WTC11 (cell line): ENCODE measurements at places on chromosomes 7 and 10. TPM values are rescaled to one million over a fixed set of nuclear protein-coding genes. Genes with fewer than 3 reads are reported as not detected.

DNA sequence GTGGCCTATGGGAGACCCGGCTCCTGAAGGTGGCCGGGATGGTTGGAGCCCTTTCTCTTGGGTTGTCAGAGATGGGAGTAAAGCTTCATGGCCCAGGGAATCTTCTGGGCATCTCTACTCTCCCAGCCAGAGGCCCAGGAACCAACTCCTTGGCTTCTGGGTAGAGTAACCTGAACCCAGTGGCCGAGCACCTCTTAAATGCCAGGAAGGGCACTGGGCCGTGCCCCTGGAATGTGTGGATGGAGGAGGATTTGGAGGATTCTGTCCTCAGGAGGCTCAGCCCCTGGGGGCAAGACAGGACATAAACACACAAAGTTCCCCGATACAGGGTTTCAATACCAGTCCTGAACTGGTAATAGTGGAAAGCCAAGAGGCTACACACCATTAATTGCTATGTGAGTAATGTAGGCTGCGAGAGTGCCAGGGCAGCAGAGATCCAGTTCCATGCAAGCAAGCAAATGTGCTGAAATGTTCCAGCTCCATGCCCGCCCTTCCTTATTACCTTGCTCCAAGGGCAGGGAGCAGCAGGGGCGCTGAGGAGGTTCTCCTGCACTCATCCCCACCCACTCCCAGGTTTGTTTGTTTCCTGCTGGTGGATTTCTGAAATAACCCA, 1.2 kb downstream of the PALD1 start:
- H3K4me3 ChIP-seq: peak overlapping the region; percentile 78
- H3K36me3 ChIP-seq: no peaks in the 10 kb centered on the region
- H3K4me1 ChIP-seq: peaks cover 45% of the 10 kb centered on the region
- no peak for DNase-seq

DNA sequence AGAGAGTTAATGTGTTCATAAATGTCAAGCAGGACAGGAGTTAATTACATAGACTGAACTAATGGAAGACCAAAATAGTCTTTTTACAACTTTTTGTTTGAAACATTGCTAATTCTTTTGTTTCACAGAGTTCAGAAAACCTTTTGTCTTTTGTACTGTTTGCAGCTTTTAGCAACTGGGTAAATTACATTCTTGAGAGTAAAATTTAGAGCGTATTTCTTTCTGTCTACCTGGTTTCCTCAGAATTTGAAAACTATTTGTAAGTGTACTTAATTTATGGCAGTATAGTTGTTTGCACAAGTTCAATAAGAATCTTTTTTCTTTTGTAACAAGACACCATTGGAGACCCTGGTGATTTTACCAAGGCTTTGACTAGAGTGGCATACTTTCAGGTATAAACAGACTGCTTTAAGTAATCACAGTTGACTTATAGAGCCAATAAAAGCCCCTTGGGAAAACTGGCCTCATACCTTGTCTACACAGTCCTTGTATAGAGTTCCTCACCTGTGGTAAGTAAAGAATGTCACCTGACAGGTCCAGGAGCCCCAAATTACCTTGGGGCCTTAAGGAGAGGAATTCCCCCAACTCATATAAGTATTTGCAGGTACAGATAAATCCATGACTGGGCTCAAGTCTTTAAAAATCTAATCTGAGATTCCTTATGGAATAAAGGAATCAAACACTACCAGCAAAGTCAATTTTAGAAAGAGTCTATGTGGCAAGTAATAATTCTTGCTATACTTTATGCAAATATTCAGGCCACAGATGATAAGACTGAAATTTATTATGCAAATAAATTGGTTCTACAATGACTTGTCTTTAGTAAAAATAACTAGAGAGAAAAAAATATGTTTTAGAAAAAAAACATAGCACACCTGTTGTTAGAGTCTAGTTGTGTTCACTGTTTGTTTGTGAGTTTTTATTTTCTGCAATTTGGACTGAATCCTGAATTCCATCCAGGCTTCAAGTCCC, 23.6 kb upstream of the CREB3L2 start:
- H3K4me3 ChIP-seq: no peak overlapping the region
- H3K27me3 ChIP-seq: no peaks in the 10 kb centered on the region
- DNase-seq: no peak
- H3K27ac ChIP-seq: no peak overlapping the region
- peaks cover 45% of the 10 kb centered on the region for H3K4me1 ChIP-seq

GRCh38 chr7:98802088-98802780, 67.6 kb downstream of the TMEM130 start:
- H3K4me1 ChIP-seq: no peaks in the 10 kb centered on the region
- no peak overlapping the region for H3K27ac ChIP-seq
- no peak overlapping the region for H3K4me3 ChIP-seq
- peaks cover 6% of the 10 kb centered on the region for H3K36me3 ChIP-seq
- H3K27me3 ChIP-seq: no peaks in the 10 kb centered on the region

DNA sequence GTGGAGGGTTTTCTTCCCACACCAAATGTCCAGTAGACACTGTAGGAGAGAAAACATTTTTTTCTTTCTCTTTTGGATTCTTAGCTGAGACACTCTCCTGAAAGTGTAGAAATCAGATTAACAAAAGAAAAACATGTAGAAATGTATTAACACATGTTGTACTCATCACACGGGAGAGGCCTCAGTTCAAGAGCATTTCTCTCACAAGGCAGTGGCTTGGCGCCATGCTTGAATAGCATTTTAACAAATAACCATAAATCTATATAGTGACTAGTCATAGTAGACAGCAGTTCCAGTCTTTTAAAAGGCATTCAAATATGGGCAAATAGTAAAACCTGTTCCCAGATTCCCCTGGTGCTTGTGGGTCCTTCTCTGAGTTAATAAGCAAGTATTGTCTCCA, 38.3 kb upstream of the GHITM start:
- no peak overlapping the region for H3K4me3 ChIP-seq
- no peak overlapping the region for H3K27ac ChIP-seq
- no peaks in the 10 kb centered on the region for H3K36me3 ChIP-seq
- DNase-seq: no peak

DNA sequence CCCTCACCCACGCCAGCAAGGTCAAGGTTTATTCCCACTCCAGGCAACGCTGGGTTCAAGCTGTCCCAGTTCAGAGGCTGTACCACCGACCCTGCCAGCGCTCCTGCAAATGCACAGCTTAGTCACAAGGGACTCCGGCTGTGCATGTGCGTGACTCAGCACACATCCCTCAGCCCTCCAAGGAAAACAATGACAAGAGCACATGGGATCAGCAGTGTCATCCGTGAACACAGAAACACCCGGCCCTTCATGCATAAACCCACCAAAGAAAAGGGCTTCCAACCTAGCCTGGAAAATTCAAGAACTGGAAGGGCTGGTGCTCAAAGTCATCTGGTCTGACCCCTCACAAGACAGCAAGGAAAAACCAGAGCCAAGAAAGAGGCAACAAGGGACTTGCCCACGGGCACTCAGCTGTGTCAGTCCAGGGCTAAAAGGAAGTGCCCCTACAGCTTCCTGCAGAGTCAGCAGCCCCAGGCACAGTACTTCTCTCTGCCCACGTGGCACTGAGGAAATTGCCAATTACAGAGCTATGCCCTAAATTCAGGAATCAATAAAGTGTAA, 106.1 kb downstream of the KCNMA1 start:
- H3K4me1 ChIP-seq: peaks cover 53% of the 10 kb centered on the region
- H3K4me3 ChIP-seq: no peak overlapping the region
- H3K36me3 ChIP-seq: no peaks in the 10 kb centered on the region
- DNase-seq: no peak

- no peak for DNase-seq
- no peak overlapping the region for H3K4me3 ChIP-seq
- H3K27me3 ChIP-seq: no peaks in the 10 kb centered on the region
- H3K4me1 ChIP-seq: peaks cover 15% of the 10 kb centered on the region
Measured at GRCh38 chr10:12397941-12398340, 48.6 kb downstream of the CAMK1D start.

GRCh38 chr7:86653919-86654659, 10.4 kb downstream of the GRM3 start:
- H3K36me3 ChIP-seq: no peaks in the 10 kb centered on the region
- H3K4me3 ChIP-seq: no peak overlapping the region
- H3K27ac ChIP-seq: peak overlapping the region; percentile 52
- peaks cover 29% of the 10 kb centered on the region for H3K4me1 ChIP-seq
- peak; percentile 24 for DNase-seq
- no peaks in the 10 kb centered on the region for H3K27me3 ChIP-seq

- H3K36me3 ChIP-seq: no peaks in the 10 kb centered on the region
- H3K27me3 ChIP-seq: no peaks in the 10 kb centered on the region
- H3K27ac ChIP-seq: no peak overlapping the region
- H3K4me1 ChIP-seq: no peaks in the 10 kb centered on the region
- H3K4me3 ChIP-seq: no peak overlapping the region
Measured at GRCh38 chr7:38699471-38699870, 68.3 kb upstream of the AMPH start.

DNA sequence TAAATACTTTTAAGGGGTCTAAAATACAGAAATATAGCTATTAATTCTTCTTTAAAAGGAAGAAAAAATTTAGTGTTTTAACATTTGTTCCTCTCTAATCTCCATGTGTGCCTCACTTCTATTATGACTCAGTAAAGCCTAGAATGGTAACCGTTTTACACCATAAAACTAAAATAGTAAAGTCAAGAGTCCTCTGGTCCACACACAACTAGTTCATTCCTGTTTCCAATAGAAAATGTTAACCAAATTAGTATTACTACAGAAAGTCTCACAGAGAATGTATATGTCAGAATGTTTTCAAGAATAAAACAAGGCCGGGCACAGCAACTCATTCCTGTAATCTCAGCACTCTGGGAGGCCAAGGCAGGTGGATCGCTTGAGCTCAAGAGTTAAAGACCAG, 55.8 kb downstream of the CNOT4 start:
- no peaks in the 10 kb centered on the region for H3K27me3 ChIP-seq
- no peaks in the 10 kb centered on the region for H3K4me1 ChIP-seq
- H3K36me3 ChIP-seq: no peaks in the 10 kb centered on the region

DNA sequence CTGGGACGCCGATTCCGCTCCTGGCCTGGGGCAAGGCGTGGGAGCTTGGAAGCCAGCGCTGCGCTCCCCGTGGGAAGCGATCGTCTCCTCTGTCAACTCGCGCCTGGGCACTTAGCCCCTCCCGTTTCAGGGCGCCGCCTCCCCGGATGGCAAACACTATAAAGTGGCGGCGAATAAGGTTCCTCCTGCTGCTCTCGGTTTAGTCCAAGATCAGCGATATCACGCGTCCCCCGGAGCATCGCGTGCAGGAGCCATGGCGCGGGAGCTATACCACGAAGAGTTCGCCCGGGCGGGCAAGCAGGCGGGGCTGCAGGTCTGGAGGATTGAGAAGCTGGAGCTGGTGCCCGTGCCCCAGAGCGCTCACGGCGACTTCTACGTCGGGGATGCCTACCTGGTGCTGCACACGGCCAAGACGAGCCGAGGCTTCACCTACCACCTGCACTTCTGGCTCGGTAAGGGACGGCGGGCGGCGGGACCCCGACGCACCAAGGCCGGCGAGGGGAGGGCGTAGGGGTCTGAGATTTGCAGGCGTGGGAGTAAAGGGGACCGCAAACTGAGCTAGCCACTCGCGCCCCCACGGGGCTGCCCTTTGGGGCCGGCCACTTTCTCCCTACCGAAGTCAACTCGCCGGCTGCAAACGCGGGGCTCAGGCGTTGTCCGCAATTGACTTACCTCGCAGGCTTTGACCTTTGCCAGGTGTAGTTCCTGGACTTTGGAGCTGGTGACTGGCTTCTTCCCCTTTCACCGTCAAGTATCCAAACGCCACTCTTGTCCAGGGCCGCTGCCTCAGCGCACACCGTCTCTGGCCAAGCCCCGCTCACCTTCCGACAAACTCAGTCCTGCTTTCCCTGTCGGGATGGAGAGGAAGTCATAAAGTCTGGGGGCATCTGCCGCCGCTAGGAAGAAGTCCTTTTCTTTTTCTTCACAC, at the start of gene SCIN:
SCIN (plus strand) TSS at position 187 of the 928 bp plus-strand sequence; CDS start at position 254, 67 bp downstream.
- H3K27ac ChIP-seq: no peak within 1 kb of the TSS
- DNase-seq: peak; percentile 55
- H3K4me1 ChIP-seq: peaks cover 23% of the 10 kb centered on the region
- peak within 1 kb of the TSS; percentile 74 for H3K4me3 ChIP-seq

- no peaks in the 10 kb centered on the region for H3K36me3 ChIP-seq
- H3K4me3 ChIP-seq: no peak overlapping the region
- no peak for DNase-seq
- H3K27ac ChIP-seq: no peak overlapping the region
- H3K27me3 ChIP-seq: no peaks in the 10 kb centered on the region
- H3K4me1 ChIP-seq: peaks cover 6% of the 10 kb centered on the region
Measured at GRCh38 chr7:141455723-141456122, 95.5 kb upstream of the AGK start.

DNA sequence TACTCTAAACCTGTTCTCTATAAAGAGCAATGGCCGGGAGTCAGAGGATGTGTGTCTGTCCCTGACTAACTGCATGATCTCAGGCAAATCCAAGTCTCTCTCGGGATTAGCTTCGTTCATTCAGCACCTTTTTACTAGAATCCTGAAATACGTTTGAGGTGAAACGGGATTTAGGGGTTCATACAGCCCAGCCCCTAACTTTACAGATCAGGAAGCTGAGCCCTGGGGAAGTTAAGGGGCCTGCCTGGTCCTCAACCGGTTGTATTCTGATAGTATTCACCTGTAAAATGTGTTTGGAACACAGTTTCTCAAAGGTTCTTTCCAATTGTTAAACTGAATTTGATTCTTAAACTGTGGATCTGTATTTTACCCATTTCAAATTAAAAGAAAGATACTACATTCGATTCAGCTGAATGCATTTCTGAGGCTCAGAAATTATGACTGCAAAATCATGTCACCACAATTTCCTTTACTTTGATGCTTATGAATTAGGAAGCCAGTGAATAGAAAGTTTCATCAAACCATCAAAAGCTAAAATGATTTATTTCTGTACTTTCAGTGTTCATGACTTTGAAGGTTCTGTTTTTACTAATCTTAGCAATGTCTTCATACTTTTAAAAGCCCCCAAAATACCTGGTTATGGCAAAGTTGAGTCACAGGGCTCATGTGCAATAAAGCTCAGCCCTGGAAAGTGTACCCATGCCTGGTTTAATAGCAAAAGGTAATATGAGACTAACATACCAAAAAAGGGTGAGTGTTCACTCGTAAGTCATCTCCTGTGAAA, 28.9 kb upstream of the EZH2 start:
- no peak for DNase-seq
- H3K36me3 ChIP-seq: no peaks in the 10 kb centered on the region
- no peak overlapping the region for H3K27ac ChIP-seq
- no peaks in the 10 kb centered on the region for H3K27me3 ChIP-seq
- H3K4me3 ChIP-seq: no peak overlapping the region

- no peak overlapping the region for H3K4me3 ChIP-seq
- peaks cover 6% of the 10 kb centered on the region for H3K27me3 ChIP-seq
- peaks cover 74% of the 10 kb centered on the region for H3K4me1 ChIP-seq
Measured at GRCh38 chr10:51080311-51081006, 6.2 kb downstream of the PRKG1 start.

GRCh38 chr10:71158902-71159301, 53.5 kb upstream of the UNC5B start:
- H3K36me3 ChIP-seq: no peaks in the 10 kb centered on the region
- H3K27me3 ChIP-seq: peaks cover 9% of the 10 kb centered on the region
- DNase-seq: no peak
- H3K4me1 ChIP-seq: 0 out of 2 replicates have a peak, but pooled peaks cover 6% of the 10 kb centered on the region

Gene C1QL3
- 1.7 to 2.6 TPM (median 2.2 TPM) in 3 replicates for total RNA-seq

Gene STEAP1B
- 5.4 to 6.3 TPM (median 5.5 TPM) in 3 replicates for total RNA-seq

Gene CUZD1
- 3.5 to 4.4 TPM (median 3.8 TPM) in 3 replicates for total RNA-seq

Gene PRSS2
- 27.6 to 41.2 TPM (median 28.2 TPM) in 3 replicates for total RNA-seq

Gene CUL1
- 50.5 to 54.1 TPM (median 53.3 TPM) in 3 replicates for total RNA-seq

Gene C10orf67
- total RNA-seq: 0.07 TPM in 1 of 3 replicates, not detected in the others

Gene HOGA1
- total RNA-seq: 0.15 to 0.62 TPM (median 0.55 TPM) in 3 replicates

Gene PTPN12
- 92.1 to 102 TPM (median 95.8 TPM) in 3 replicates for total RNA-seq

Gene TFEC
- total RNA-seq: 0.07 to 0.17 TPM in 2 of 3 replicates, not detected in the other

Gene PKD1L1
- total RNA-seq: 0.07 to 0.16 TPM (median 0.09 TPM) in 3 replicates

Gene SDK1
- 9.3 to 10.5 TPM (median 10.0 TPM) in 3 replicates for total RNA-seq
